ENCODE measurements at places on chromosomes 6 and 20.

DNA sequence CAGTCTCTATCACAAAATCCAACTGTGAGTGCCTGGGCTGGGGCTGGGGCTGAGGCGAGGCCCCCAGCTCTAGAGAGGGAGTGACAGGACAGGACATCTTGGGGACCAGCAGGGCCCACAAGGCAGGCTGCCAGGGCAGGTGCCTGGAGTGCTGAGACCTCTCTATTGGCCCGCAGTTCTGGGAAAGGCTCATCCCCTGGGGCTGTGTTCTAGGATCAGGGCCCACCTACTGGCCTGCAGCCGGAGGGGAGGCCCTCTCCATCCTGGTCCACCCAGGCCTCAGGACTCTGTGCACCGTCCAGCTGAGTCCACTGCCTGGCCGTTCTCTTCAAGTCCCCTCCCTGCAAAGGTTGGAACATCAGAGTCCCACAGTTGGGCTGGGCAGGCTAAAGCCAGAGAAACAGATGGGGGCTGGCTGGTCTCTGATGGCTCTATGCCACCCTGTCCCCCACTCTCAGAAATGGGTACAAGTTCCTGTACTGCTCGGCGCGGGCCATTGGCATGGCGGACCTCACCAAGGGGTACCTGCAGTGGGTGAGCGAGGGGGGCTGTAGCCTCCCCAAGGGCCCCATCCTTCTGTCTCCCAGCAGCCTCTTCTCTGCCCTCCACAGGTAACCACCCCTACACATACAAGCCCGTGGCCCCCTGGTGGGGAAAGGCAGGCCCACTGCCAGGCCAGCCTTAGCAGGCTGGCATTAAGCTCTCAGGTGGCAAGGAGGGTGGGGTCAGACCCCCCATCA, 9.0 kb downstream of the EMILIN3 start:
- DNase-seq = no peak

DNA sequence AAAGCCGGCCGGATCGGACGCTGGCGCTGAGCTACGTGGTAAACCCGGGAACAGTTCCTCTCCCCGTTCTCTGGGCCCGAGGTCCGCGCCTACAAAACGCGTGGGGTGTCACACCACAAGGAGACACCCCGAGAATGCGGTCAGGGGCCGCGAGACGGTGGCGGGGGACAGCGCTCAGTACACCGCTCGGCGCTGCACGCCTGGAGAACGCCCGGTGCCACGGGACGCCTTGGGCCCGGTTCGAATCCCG, 670 bp downstream of the NCOA5 start:
- DNase-seq = no peak

DNA sequence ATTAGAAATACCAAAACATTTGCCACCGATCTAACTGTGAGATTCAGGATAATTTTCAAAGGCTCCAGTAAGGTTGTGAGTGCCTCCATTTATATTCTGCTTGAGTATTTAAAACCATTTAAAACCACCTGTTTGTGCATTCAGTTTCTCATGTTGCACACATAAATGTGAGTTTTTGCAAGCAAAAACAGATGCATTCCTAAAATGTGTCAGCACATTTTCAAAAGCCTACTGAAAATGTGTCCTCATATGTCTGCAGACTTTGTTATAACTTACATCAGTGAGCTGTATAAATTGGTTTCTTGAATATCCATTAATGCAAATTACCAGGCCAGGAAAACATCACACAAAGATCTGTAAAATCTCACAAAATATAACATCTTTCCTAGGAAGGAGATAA, 676.6 kb upstream of the EPHA7 start:
- DNase-seq = no peak

- no peak for DNase-seq
These were observed 52.9 kb downstream of the ATP9A start for GRCh38 chr20:51715163-51715855.

DNA sequence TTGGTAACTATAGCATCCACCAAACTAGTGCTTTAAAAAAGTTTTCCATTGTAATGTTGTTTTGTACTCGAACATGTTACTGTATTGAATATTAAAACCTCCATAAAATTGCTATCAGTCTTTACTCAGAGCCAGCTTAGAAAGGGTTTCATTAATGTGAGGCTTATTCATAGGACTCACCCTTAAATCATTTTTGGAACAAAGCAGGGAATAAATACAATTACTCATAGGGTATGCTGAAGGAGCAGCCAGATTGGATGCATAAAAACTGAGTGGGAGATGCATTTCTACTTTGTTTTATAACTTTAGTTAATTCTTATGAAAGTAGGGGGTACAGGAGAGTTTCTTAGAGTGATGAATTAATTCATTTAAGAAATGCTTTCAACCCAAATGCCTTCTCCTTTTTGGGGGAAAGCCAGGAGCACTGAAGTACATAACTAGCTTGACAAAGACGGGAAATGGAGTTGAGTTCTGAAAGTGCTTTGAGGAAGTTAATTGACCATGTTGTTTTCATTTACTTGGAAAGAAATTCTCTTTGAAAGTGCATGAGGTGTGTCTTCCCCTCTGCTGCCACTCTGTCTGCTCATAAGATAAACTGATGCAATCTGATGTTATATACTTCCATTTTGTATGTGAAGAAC, 90.3 kb downstream of the RNF144B start:
- DNase-seq = no peak

GRCh38 chr6:129617986-129618385, 92.0 kb downstream of the ARHGAP18 start:
- DNase-seq = no peak

- DNase-seq = no peak
These were observed 25.2 kb upstream of the PDE7B start for GRCh38 chr6:135826236-135826804.

GRCh38 chr6:145898376-145898775, 65.8 kb downstream of the SHPRH start:
- DNase-seq = peak; percentile 8

- DNase-seq = no peak
These were observed 51.0 kb downstream of the RPS12 start for GRCh38 chr6:132865364-132865763.

DNA sequence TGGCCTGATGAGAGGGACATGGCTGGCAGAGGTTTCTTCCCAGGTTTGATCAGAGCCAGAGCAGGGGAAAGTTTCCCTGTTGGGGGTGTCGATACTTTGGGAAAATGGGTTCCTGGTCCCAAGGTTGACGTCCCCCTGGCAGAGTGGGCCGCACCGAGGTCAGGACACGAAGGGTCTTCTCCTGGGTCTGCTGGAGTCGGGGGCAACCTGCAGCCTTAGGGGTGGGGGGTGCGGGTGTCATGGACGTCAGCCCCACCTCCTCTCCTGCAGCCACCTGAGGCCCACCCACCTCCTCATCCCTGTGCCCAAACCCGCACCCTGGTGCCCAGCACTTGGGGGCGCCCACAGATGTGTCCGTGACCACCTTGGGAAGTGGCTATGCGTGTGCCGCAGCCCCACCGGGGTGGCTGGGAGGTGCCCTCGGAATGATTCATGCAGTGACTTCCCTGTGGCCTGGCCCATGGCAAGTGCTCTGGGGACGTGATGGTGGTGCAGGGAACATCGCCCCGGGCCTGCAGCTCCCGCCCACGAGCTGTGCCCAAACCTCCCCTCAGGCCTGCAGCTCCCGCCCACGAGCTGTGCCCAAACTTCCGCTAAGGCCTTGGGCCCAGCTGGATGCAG, 64.9 kb downstream of the YTHDF1 start:
- DNase-seq = no peak

GRCh38 chr6:4403828-4404227, 268.5 kb upstream of the ECI2 start:
- DNase-seq = peak; percentile 30

DNA sequence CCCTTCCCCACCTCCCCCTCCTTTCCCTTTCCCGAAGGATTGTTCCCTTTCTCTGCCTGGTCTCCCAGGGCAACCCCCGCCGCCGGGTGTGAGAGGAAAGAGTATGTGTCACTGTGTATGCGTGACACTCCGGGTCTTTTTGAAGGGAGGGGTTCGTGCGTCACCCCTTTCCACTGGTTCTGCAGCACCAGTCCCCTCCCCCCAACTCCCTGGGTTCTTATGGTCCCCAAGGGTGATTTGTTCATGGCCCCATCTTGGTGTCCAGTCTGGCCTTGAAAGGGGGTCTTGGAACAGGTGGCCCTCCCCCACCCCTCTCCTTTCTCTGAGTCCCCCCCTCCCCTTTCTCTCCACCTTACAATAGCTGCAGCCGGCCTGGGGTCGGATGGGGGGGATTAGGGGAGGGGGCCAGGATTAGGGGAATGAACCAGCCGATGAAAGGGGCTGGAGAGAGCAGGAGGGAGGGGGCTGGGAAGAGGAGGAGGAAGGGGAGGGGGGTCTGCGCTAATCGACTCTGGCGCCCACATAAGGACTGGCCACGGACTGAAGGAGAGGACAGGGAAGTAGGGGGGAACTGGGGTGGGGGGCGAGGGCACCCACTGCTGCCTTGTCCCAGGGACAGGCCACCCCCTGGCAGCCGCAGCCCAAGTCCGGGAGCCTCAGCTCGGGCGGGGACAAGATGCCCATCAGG, 1.3 kb upstream of the RING1 start:
- DNase-seq = no peak

GRCh38 chr6:102619585-102619984, 1226.1 kb downstream of the GRIK2 start:
- peak; percentile 31 for DNase-seq

GRCh38 chr6:148177589-148178233, 164.9 kb upstream of the SASH1 start:
- DNase-seq = peak; percentile 64

DNA sequence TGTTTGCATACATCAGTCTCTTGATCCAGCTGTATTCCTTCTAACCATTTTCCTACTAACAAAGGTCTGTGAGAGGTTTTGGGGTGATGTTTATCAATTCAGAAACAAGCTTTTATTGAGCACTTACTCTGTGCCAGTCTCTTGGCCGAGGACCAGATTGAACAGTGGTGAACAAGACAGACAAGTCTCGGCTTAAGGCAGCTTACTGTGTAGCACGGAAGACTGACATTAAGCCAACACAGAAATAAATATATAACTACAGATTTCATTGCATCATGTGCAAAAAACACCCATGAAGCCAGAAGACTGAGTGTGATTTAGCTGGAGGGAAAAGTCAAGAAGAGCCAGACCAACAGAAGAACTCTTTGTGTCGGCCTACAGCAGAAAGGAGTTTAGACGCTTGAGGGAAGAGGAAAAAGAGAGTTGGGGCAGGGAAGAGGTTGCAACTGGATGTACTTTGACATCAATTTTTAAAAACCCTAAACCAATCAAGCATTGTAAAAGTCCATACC, 549.6 kb upstream of the CITED2 start:
- DNase-seq = no peak

DNA sequence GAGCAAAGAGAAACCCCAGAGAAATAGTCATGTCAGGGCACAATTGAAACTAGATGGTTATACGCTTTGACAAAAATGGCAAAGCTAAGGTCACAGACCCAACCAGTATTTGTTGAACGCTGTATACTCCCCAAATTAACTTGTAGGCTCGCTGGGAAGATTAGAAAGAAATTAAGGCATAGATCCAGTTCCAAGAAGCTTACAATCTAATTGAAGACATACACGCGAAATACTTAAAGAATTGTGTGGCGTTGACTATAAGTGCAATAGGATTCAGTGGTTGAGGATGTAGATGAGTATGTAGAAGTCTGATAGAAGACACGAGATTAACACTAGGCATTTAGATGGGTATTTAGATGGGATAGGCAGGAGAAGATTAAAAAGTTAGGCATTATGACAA, 525 bp downstream of the FAM229B start:
- DNase-seq = no peak

DNA sequence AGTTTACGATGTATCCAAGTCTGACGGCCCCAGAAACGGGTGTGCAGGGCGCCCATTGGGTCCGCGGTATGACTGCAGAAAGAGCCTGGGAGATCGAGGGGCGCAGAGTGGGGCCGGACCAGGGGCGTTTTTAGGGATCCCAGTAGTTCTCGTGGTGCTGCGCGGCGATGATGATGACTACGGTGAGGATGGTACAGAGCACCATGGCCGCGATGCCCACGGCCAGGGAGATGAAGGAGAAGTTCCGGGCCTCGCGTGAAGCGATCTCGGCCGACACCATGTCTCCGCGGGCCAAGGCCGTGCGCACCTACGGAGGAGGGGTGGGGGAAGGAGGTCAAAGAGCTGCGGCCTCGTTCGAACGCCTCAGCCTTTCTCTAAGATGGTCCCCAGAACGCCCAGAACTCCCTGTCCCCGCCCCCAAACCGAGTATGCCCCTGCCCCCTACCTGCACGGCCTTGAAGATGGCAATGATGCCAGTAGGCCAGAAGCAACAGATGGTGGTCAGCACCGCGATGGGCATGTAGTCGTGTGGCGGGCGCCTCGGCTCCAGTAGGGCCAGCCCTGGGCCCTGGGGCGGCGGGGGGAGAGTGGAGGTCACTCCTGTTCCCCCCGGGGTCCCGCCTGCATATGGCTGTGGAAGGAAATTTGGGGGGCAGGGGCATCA, 2.5 kb downstream of the PRRT1 start:
- no peak for DNase-seq

DNA sequence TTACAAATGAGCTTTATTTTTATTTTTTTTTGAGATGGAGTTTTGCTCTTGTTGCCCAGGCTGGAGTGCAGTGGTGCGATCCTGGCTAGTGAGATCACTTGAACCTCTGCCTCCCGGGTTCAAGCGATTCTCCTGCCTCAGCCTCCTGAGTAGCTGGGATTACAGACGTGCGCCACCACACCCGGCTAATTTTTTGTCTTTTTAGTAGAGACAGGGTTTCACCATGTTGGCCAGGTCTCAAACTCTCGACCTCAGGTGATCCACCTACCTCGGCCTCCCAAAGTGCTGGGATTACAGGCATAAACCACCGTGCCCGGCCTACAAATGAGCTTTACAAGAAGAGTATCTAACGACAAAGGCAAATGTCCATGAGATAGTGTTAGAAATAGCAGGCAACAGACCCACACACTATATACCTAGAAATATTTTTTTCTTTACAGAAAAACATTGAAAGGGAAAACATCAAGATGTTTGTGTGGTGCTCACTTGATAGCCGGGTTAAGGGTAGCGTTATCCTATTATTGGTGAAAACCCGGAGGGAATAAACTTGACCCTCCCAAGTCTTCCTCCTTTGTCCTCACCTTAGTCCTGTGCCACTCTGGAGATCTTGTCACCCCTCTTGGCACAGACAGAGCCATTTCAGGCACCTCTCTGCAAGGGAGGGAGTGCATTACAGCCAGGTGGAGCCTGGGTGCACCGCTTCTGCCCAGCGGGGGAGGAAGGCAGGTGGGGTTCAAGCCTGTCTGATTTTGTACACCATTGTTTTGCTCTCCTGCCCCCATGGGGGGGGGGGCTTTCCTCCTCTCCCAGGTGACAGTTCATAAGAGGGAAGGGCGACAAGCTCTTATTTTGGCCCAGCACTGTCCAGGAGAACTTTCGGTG, 21.0 kb upstream of the AVP start:
- no peak for DNase-seq

DNA sequence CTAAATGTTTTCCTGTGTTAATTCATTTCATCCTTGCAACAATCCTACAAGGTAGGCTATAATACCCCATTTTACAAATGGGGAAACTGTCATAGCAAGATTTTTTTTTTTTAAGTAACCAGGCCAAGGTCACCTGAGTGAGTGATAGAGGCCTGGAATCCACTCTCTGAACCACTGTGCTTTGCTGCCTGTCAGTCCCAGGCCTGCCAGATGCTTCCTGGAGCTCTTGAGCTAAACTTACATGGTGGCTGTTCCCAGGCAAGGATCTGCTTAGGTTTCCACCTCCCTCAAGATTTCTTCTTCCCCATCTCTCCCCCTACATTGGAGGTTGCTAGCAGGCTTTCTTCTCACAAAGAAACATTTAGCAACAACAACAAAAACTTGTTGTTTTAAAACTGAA, 32.7 kb upstream of the RNF8 start:
- no peak for DNase-seq

GRCh38 chr6:91716361-91716760, 1129.5 kb upstream of the MAP3K7 start:
- DNase-seq = no peak
